ENCODE measurements at places on chromosomes 13 and 19.
A peak's percentile ranks its signal among the peaks of the same experiment; 100 is the strongest.

DNA sequence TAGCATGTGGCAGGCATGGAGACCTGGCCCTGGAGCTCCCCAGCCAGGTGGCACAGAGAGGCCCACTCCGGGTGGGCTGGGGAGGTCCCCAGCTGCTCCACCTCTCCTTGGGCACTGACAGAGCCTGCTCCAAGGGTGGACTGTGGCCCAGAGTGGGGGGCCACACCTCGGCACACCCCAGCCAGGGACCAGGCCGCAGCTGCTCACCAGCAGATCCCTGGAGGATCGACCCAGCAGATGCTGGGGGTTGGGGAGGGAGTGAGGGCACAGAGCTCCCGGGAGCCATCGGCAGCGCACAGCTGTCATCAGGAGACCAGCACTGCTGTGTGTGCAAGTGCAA, 72.0 kb upstream of the KCTD15 start:
- no peak for DNase-seq

DNA sequence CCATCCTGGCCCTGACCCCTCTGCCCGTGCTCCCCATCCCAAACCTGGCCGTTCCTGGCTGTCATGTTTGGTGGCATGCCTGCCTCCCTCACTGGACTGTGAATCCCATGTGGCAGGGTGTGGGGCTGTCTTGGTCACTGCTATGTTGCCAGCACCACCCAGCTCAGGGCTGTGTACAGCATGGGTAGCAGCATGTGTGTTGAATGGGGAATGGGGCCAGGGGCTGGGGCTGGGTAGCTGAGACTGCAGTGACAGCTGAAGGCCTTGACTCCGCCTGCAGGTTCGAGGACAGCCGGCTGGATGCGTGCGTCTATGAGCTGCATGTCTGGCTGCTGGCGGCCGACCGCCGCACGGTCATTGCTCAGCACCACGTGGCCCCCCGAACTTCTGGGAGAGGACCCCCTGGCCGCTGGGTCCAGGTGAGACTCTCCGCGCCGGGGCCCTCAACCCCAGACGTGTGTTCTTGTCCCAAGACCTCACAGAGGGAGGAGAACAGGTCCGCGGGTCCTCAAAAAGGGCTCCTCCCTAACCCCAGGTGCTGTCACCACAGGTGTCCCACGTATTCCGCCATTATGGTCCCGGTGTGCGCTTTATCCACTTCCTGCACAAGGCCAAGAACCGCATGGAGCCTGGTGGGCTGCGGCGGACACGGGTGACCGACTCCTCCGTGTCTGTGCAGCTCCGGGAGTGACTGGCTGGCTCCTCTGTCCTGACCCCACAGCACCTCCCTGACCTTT, 3.5 kb downstream of the NCCRP1 start:
- DNase-seq: no peak

- DNase-seq: no peak
Observed at GRCh38 chr13:53054569-53054968, 26.0 kb downstream of the OLFM4 start.

- peak; percentile 96 for DNase-seq
Observed at GRCh38 chr19:20661150-20661819, at the start of gene ZNF626. ZNF626 (minus strand) TSS chr19:20661571; CDS start chr19:20661446, 125 bp downstream.

- no peak for DNase-seq
Observed at GRCh38 chr19:19458110-19458816, 52.8 kb downstream of the GATAD2A start.

GRCh38 chr19:6476155-6476895, 5.3 kb downstream of the DENND1C start:
- DNase-seq: peak; percentile 12

DNA sequence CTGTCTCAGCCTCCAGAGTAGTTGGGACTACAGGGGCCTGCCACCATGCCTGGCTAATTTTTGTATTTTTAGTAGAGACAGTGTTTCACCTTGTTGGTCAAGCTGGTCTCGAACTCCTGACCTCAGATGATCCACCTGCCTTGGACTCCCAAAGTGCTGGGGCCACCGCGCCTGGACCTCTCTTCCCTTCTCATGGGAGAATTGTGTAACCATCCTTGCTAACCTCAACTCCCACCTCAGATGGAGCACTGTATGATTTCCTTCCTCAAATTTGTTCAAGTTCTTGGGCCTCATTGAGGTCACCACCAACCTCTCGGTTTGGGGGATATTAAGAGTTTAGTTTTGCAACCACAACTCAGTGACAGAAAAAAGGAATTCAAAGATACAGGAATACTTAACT, 10.7 kb downstream of the LILRA5 start:
- DNase-seq: no peak

GRCh38 chr13:102000764-102001163, 401.1 kb downstream of the FGF14 start:
- DNase-seq: no peak

- no peak for DNase-seq
Observed at GRCh38 chr19:47848425-47848822, 10.6 kb upstream of the TPRX2 start.

DNA sequence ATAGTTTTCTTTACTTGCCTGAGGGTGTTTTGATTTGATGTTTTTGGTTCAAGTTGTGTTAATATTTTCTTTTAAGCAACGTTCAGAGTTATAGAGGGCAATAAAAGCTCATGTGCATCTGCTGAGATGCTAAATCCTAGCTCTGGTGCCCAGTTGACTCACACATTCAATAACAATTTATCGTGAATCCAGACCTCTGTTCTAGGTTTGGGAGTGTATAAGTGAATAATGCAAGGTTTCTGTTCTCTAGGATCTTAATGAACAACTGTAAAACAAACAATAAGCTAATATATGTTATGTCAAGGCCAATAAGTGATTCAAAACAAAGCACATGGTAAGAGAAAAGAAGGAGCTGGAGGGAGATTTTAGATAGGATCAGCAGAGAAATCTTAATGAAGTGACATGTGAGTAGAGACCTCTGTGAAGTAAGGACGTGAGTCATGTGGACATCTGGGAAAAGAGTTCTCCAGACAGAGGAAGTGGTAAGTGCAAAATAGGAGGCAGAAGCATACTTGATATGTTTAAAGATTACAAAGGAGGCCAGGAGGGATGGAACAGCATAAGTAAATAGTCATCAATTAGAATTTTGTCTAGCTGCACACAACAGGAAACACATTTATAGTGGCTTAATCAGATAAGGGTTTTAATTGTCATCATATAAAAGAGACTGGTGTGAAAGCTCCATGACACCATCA, 278.5 kb upstream of the HTR2A start:
- peak; percentile 86 for DNase-seq

- peak; percentile 61 for DNase-seq
Observed at GRCh38 chr13:31204592-31204991, 4.8 kb downstream of the B3GLCT start.

GRCh38 chr13:100510208-100510957, 78.2 kb downstream of the GGACT start:
- no peak for DNase-seq

DNA sequence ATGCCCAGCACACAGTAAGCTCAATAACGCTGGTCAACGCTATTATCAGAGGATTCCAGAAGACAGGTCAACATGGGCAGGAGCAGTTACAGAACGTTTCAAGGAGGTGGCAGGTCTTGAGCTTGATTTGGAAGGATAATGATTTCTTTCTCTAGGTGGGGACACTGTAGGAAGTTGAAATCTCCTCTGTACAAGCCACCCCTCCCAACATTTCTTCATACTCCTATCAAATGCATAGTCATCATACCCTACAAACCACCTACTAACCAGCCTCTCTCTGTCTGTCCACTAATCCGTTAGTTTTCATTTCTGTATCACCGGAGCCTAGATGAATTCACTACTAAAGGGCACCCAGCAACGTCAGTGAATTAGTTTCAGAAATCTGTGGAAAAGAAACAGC, 1.3 kb downstream of the ATP7B start:
- DNase-seq: no peak

DNA sequence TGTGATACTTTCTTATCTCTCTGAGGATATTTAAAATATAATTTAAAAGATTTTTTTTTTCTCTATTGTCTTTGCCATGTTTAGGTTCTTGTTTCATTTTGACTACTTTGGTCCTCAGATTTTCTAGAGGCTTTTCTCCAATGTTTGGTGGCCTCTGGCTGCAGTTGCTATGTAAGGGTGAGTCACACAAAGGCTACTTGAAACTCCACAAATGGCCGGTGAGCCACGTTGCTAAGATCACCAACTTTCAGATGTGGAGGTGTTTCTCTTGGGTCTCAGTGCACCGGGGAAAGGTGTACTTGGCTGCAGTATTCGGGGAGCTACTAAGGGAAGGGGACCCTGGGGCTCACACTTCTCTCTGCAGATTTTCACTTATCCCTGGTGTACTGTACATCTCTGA, 248.1 kb downstream of the HS6ST3 start:
- no peak for DNase-seq

DNA sequence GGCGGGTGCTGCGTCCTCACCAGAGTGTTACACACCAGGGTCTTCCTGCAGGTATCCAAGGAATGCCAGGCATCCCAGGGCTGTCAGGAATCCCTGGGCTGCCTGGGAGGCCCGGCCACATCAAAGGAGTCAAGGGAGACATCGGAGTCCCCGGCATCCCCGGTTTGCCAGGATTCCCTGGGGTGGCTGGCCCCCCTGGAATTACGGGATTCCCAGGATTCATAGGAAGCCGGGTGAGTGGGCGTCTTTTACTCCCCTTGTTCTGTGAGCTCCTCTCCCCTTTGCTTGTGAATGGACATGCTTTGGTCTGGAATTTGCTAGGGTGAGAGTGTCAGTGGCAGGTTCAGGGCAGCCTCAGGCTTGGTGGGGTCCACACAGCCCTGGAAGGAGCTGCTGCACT, 75.9 kb downstream of the RAB20 start:
- no peak for DNase-seq

DNA sequence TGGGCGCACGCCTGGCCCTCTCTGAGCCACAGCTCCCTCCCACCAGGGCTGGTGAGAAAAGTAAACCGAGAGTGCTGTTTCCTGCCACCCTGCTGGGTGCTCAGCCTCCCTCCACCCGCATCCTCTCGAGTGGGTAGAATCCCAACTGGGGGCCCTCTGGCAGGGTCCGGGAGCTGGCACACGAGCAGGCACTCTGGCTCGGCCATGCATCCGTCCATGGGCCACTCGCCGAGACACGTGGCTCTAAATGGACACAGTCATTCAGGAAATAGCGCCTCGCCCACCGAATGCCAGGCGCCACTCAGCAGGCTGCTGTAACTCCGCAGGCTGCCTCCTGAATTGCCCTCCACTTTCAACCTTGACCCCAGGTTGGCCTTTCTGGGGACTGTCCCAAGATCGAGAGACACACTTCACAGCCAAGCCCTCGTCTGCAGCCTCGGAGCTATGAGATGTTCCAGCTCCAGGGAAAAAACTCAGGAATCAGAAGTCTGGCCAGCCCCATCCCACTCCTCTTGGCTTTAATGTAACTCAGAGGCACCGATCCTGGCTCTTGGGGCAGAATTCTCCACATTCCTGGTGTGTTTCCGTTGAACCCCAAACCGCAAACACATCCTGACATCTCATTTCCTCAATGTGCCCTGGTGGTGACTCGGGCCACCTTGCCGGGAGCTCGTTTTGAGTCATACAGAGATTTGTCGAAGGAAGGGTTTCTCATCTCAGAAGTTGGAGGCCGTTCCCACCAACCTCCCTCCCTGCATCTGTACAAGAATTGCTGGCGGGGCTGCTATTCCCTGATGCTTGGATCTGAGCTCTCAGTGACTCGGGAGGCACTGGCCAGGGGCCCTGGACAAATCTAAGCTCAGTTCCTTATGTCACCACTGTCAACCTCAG, 14.1 kb downstream of the KLF2 start:
- DNase-seq: peak; percentile 95

DNA sequence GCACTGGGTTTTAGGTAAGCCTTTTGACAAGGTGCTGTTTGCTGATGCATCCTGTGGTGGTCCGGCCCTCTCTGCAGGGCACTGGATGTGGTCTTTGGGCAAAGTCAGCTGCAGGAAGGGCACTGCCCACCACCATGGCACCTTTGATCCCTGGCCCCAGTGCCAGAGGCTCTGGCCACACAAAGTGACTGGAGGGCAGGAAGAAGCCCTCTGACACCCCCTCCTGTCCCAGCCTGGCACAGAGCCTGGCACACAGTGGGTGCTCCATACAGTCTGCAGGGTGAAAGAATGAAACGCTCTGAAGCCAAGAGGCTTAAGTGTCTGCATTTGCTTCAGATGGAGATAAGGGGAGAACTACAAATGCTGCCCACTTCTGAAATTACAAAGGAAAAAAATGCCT, 47.6 kb upstream of the CNMD start:
- DNase-seq: no peak

DNA sequence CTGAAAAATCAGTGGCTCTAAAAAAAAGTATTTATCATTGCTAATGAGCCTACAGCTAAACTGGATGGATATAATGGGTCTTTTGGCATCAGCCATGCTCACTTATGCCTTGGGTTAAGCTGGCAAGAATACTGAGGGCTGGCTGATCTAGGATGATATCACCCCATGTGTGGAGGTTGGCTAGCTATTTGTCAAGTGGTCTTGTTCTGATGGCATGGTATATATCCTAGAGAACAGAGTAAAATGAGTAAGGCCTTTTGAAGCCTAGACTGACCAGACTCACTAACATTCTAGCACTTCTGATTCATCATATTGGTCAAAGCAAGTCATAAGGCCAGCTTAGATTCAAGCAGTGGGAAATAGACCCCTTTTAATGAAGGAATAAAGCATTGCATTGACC, 383.0 kb downstream of the SLITRK1 start:
- no peak for DNase-seq

DNA sequence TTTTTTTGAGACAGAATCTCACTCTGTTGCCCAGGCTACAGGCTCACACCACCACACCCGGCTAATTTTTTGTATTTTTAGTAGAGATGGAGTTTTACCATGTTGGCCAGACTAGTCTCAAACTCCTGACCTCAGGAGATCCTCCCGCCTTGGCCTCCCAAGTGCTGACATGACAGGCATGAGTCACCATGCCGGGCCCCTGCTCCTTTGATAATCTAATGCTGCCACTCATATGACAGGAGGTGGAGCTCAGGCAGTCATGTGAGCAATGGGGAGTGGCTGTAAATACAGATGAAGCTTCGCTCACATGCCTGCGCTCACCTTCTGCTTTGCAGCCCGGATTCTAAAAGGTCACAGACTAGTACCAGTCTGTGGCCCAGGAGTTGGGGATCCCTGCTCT, 25.1 kb downstream of the ARHGEF18 start:
- no peak for DNase-seq

DNA sequence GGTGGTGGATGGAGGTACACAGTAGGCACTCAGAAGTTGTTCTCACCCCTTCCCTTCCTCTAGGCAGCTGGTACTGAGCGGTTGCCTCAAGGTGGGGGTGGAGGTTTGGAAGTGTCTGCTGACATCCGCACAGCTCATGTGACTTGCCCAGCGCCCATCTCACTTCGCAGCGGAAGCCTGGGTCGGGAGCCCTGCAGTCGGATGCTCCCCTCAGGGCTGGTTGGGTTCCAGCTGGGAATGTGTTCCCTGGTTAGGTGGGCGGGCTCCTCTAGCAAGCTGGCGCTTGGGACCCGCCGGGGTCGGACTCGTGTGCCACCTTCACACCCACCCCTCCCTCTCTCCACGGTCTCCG, 10.2 kb downstream of the PPP1R37 start:
- DNase-seq: no peak

GRCh38 chr13:49714757-49715156, 23.5 kb upstream of the EBPL start:
- DNase-seq: no peak

GRCh38 chr13:19767966-19768365, 14.8 kb downstream of the PSPC1 start:
- DNase-seq: no peak
